ENCODE measurements at places on chromosomes 16 and 17. TPM values are rescaled to one million over a fixed set of nuclear protein-coding genes. Genes with fewer than 3 reads are reported as not detected.

The SDK2 gene
- 0.42 TPM for total RNA-seq

The PRR29 gene
- not detected for total RNA-seq

The PDE6G gene
- 1.2 TPM for total RNA-seq

The CCDC78 gene
- total RNA-seq: 0.28 TPM

The NPIPB6 gene
- 0.42 TPM for total RNA-seq

The HIC1 gene
- 4.8 TPM for total RNA-seq

The FBXO39 gene
- 0.67 TPM for total RNA-seq

The ATP1B2 gene
- 8.3 TPM for total RNA-seq

The ITGAD gene
- 3.6 TPM for total RNA-seq

The KLHL10 gene
- total RNA-seq: 0.17 TPM

DNA sequence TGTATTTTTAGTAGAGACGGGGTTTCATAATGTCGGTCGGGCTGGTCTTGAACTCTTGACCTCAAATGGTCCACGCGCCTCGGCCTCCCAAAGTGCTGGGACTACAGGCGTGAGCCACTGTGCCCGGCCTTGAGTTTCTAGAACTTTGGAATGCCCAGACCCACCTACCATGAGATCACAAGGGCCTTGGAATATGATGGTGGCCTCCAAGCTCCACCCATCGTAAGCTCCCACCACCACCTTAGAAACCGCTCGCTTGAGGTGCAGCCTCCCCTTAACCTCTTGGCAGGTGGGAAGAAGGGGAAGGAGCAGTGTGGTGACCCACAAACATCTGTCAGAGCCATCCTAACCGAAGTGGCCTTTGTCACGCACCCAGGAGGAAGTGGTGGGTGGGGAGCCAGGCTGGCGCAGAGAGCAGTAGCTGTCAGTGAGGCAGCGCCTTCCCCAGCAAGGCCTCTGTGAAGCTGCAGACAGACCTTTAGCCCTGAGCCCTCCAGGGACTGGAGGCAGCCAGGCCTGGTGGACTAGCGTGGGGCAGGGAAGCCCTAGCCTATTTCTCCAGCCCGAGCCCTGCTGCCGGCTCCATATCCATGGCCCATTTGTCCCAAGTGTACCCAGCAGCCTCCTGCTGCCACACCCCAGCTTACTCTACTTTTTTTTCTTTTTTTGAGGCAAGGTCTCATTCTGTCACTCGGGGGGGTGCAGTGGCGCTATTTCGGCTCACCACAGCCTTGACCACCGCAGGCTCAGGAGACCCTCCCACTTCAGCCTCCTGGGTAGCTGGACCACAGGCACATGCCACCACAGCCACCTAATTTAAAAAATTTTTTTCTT is 13.1 kb upstream of the SEPHS2 start:
- peak; percentile 43 for DNase-seq

- no peak for DNase-seq
These were observed 127.6 kb upstream of the TNRC6C start for GRCh38 chr17:77830816-77831473.

DNA sequence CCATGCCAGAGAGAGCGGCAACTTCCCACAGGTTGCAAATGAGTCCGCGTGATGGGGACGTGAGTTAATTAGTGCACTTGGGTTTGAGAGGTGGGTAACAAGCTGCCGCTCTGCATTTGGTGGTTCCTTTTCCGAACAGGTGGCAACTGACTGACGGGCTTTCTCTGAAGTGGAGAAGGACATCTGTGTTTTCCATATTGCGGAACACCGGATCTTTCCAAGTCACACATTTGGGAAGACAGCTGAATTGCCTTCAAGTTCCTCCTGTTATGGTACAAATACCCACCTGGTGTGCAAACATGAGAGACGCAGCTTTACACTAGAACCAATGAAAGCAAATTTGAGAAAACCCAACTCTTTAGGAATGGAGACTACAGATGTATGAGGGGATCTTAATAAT is 451.3 kb upstream of the ZFHX3 start:
- DNase-seq: no peak

GRCh38 chr16:2514333-2515179 is 804 bp downstream of the ATP6V0C start:
- no peak for DNase-seq

DNA sequence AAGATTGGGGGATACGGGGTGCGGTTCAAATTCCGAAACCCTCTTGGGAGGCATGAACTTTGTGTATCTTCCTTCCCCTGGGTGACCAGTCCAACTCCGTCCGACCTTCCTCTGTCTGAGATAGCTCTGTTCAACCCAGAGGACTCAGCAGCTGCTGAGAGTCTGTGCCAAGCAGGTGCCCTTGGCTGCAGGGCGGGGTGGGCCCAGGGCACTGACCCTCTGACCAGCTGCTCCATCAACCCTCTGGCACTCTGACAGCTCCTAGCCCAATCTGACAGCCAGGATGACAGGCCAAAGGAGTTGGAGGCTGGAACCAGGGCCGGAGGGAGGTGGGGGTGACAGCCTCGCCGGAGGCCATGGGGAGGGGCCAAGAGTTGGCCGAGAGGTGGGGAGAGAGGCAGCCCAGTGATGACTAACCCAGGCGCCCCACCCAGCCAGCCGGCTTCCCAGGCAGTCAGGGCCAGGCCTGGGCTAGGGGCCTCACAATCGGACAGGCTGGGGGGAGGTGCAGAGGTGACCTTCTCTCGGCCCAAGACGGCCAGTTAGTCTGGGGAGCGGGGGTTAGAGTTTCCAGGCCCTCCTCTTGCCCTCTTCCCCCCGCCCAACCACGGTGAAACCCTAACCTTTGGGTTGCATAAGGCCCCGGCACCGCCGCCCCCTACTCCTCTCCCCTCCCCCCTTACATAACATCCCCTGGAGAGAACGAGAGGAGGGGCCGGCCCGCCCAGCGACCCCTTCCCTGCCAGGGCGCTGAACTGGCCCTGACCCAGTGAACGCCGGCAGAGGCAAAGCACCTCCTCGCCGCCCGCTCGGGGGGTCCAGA is 5.0 kb upstream of the TLCD2 start:
- peak; percentile 77 for DNase-seq

- peak; percentile 69 for DNase-seq
These were observed 146.1 kb downstream of the SEC14L1 start for GRCh38 chr17:77286641-77287431.

GRCh38 chr16:55370762-55371482 is 46.9 kb downstream of the IRX6 start:
- DNase-seq: peak; percentile 40

- no peak for DNase-seq
These were observed 19.7 kb upstream of the RCVRN start for GRCh38 chr17:9924735-9925191.

GRCh38 chr17:43599046-43599395 is 52.9 kb upstream of the ETV4 start:
- no peak for DNase-seq

DNA sequence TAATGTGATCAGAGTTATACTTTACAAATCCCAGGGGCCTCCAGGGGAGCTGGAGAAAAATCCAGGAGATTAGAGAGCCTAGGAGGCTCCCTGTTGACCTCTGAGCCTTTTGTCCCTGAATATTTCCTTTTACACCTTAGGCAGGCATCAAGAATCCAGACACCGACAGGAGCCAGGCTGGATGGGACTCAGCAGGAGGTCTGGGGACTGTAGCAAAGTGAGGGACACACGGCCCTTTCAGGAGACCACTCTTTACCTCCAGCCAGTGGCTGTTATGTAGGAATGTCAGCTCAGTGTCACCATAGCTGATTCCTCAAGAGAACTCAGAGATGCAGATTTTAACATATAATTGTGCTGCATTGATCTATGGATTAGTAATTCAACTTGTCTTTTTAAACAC is 198.4 kb downstream of the SHISA9 start:
- no peak for DNase-seq

DNA sequence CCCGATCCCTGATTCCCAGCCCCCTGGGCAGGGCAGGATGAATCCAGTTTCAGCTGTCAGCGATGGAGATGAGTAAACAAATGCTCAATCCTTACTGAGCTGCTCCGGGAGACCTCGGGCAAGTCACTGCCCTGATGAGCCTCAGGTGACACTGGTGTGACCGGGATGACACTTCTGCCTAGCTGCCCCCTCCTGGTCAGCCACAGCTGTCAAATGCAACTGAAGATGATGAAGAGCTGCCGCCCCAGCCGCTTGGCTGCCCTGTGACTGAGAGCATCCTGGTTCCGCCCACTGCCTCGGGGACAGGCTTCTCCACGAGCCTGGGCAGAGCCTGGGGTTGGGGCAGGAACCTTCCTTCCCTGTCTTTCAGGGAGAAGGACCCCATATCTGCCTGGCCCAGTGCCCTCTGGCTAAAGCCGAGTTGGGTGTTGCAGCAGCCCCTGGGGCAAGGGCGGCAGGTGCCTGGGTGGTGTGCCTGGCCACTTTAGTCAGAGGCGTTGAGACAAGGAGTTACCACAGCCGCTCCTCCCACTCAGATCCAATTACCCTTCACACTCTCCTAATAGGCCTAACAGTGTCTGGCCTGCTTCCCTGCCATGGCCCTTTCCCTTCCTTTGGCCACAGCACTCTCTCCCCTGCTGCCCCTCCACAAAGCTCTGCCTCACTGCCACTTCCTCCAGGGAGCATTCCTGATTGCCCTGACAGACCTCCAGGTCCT is 5.5 kb downstream of the CCL17 start:
- DNase-seq: no peak

GRCh38 chr17:57379237-57379894 is 123.0 kb downstream of the MSI2 start:
- DNase-seq: no peak
